ENCODE measurements at places on chromosomes 5 and 9. TPM values are rescaled to one million over a fixed set of nuclear protein-coding genes. Genes with fewer than 3 reads are reported as not detected.

HBEGF gene
- total RNA-seq: 2.4 TPM

PTGES2 gene
- 63.2 TPM for total RNA-seq

MAP1B gene
- 256 TPM for total RNA-seq

PRRX2 gene
- total RNA-seq: 0.68 TPM

BARX1 gene
- not detected for total RNA-seq

CTXN3 gene
- total RNA-seq: not detected

FGF10 gene
- total RNA-seq: 3.8 TPM

GABRB2 gene
- total RNA-seq: 0.21 TPM

STK32A gene
- total RNA-seq: 0.61 TPM

SH3GL2 gene
- 1.1 TPM for total RNA-seq

EGFL7 gene
- 14.1 TPM for total RNA-seq

All from neural crest cell (in vitro differentiated cells).